ENCODE measurements at places on chromosomes 11 and 22.
A peak's percentile ranks its signal among the peaks of the same experiment; 100 is the strongest.

GRCh38 chr11:35523331-35523768 lies 2.1 kb downstream of the PAMR1 start:
- no peak for DNase-seq

DNA sequence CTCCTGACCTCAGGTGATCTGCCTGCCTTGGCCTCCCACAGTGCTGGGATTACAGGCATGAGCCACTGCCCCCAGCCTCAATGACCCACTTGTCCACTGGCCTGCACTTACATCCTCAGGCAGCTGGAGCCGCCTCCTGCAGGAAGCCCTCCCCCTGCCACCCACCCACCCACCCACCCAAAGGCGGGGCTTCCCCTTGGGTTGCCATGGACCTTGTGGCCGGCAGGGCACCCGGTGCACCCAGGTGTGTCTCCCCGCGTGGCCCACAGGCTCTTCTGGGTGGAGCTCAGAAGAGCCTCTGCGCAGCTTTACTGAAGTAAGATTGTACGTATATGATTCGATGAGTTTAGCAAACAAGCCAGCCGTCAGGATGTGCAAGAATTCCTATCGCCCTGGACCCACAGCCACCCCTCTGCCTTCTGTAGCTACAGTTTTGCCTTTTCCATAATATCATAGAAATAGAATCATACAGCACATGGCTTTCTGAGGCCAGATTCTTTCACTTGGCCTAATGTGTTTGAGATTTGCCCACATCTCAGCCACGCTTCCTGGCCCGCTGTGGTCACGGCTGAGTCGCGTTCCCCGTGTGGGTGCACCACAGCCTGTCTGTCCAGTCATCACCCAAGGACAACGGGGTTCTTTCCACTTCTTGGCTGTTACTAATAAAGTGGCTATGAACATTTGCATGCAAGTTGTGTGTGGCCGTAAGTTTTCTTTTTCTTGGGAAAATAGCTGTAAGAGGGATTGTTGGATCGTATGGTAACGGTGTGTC lies 5.3 kb upstream of the BRSK2 start:
- DNase-seq = no peak

DNA sequence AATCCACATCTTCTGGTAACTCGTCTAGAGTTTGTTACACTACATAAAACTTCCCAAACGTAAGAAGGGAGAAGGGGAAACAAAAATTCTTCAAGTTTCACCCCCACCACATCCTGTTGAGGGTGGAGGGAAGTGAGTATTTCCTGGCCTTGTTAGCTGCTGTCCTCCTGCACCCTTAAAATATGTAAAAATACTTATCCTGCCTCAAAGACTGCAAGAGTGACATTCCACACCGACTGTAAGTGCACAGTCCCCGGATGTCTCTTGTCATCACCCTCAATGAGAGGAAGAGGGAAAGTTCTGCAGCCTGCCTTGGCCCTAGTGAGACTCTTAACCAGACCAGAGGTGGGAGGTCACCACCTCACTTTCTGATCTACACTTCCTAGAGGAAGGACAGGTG lies 3.3 kb downstream of the TMEM121B start:
- no peak for DNase-seq

GRCh38 chr22:28593299-28593698 lies 86.3 kb downstream of the TTC28 start:
- no peak for DNase-seq

DNA sequence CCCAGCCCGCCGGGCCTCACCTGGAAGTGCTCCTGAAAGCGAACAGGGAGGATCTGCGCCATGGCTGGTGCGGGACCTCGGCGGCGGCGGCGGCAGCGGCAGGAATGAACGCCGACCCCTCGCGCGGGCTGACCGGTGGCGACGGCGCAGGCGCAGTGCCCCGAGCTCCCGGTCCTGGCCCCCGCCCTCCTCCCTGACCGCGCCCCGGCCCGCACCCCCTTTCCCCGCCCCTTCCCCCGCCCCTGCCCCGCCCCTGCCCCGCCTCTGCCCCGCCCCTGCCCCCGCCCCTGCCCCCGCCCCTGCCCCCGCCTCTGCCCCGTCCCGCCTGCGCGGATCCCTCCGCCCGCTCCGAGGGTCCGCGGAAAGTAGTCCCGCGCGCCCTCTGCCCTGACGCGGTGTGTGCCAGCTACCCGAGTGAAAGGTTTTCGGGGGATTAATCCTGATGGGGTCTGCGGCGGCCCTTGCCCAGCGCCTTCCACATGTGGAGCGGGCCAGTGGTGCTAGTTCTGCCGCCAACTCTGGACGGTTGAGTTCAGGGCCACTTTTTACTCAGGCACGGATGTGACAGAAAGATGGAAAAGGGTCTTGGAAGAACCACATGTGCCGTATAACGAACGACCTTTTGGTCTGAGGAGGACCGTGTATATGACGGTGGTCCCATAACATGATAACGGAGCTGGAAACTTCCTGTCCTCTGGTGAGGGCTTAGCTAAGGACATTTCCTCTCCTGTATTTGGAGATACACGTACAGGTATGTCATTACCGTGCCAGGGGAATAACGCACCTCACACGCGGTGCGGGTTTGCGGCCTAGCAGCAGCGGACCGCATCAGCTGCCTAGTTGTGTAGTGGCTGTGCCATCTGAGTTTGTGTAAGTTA lies at the start of gene CLTCL1:
CLTCL1 (minus strand) TSS at position 140 of the 878 bp plus-strand sequence; CDS start at position 62, 78 bp downstream.
- peak; percentile 63 for DNase-seq

- no peak for DNase-seq
These were observed 206.4 kb downstream of the TBC1D22A start for GRCh38 chr22:46968848-46969247.

DNA sequence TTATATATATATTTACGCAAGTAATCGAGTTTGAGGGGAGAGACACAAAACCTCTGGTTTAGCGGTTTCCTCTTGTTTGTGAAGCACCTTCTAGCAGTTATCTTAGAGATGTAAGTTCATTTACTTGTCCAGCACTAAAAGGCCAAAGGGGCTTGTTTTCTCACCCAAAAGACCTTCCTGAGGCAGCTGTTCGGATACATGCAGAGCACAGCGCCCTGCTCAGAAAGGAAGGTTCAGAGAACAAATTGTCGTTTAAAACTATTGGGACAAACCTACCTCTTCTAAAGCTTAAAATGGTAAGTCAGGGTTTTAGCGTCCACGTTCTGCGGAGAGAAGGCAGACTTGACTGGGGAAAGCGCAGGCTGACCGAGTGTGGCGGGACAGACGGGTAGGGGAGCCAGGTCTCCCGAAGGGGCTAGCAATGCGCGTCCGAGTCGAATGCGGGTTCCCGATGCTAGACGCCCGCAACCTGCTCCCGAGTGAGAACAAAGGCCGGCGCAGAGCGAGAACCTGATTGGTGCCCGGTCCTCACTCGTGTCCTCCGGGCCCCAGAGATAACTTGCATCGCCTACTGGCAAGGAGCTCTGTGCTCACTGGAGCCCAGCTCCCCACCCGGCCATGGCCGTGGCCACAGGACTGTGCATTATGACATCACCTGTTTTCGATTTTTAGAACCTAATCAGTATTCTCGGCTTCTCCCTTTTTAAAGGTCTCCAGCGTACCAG lies 1.0 kb upstream of the SESN3 start:
- peak; percentile 54 for DNase-seq

- DNase-seq = no peak
These were observed 8.2 kb downstream of the ARRB1 start for GRCh38 chr11:75342966-75343870.

All from activated CD4-positive, alpha-beta T cell treated with anti-CD3 and anti-CD28 coated beads for 4 hours (primary cell).